ENCODE measurements at places on chromosomes 6 and 20.

- no peak for DNase-seq
Observed at GRCh38 chr20:40610730-40611129, 78.3 kb downstream of the MAFB start.

- DNase-seq = peak; percentile 84
Observed at GRCh38 chr20:56433880-56434255, 21.8 kb downstream of the CASS4 start.

DNA sequence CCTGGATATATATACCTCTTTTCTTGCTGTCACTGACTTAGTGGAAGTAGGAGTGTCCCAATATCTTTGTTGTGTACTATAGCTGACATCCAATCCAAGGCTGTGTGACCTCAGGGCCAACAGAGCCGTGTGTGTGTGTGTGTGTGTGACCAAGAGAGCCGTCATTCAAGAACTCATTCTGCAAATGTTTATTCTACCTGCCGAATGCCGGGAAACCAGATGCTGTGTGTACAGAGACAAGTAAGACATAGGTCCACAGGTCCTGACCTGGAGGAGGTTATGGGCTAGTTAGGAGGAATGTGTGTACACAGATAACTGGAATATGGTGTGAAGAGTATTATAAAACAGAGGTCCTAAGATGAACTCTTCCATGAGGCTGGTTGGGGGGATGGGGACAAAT is 190.0 kb downstream of the DHX35 start:
- no peak for DNase-seq

DNA sequence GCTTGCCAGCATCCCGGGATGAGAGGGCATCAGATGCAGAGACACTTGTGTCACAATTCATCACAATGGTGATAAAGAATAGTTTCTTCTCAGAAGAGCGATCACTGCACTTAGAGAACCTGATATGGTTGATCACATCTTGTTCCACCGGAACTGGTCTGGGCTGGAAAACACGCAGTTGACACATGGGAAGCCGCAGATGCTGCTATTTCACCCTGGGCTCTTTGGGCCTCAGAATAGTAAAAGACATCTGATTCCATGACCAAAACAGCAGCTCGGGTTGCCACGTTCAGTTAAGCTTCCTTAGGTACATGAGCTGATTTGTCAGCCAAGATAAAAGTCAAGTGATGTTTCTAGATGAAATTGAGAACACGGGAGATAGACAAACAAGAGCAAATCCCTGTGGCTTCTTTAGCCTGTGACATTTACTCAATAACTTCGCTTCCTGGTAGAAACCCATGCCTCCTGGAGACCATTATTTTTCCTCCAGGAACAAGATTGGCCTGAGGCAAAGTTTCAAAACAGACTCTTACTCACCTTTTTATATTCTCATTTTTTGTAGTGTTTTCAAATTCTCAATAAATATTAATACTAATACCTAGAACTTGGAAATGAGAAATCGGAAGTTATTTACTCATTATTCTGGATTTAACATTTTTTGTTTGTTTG is 59.4 kb downstream of the TRMT6 start:
- no peak for DNase-seq

- no peak for DNase-seq
Observed at GRCh38 chr20:53080969-53081871, 109.1 kb downstream of the TSHZ2 start.

- DNase-seq = no peak
Observed at GRCh38 chr20:61414455-61414991, 162.5 kb downstream of the CDH4 start.

GRCh38 chr20:49483018-49483695 is 689 bp upstream of the KCNB1 start:
- DNase-seq = no peak

DNA sequence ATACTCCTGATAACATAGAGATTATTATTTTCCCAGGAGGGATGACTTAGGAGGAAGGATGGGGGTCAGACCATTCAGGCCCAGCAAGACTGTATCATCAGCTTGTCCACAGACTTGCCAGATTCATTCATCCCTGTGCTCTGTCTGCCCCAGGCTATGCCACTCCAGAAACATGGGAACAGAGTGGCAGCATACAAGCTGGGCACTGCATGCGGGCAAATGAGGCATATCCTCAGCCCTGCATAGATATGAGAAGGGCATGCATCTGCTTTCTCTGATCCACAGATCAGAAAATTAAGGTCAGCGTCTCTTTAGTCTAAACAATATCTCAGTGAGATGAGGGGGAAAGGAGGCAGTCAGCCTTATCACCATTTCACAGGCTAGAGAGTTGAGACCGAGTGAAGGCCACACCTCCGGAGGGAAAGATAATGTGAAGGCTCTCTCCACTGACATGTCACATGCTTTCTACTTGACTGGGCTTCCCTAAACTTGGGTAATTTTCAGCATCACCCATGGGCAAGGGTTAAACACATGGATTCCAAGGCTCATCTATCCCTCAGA is 140.5 kb downstream of the TFAP2B start:
- DNase-seq = no peak

DNA sequence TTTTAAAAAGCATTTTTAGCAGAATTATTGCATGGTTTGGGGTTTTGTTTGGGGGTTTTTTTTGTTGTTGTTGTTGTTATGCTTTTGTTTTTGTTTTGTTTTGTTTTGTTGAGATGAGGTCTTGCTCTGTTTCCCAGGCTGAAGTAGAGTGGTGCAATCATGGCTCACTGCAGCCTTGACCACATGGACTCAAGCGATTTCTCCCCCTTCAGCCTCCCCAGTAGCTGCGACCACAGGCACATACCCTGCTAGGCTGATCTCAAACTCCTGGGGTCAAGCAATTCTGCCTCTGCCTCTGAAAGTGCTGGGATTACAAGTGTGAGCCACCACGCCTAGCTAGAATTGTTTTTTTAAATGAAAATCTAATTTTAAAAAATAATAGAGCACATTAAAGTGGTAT is 35.7 kb downstream of the UBR2 start:
- no peak for DNase-seq

DNA sequence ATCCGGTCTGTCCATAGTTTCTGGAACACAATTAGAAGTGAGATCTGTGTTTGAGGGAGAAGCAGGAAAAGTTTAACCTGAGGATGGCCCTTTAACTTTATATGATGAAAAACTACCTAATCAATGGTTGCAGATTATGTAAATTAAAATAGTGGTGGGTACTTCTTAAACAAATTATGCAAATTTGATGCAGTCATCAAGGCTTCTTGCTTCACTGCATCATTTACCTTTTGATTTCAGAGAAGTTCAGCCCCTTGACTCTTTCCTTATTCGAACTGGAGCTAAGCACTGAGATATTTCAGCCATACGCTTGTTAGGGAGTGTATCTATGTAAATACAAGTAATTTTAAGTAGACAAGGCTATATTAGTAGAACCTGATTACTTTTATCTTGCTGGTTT is 73.8 kb downstream of the JARID2 start:
- DNase-seq = no peak
